ENCODE measurements at places on chromosomes 1 and 21.

DNA sequence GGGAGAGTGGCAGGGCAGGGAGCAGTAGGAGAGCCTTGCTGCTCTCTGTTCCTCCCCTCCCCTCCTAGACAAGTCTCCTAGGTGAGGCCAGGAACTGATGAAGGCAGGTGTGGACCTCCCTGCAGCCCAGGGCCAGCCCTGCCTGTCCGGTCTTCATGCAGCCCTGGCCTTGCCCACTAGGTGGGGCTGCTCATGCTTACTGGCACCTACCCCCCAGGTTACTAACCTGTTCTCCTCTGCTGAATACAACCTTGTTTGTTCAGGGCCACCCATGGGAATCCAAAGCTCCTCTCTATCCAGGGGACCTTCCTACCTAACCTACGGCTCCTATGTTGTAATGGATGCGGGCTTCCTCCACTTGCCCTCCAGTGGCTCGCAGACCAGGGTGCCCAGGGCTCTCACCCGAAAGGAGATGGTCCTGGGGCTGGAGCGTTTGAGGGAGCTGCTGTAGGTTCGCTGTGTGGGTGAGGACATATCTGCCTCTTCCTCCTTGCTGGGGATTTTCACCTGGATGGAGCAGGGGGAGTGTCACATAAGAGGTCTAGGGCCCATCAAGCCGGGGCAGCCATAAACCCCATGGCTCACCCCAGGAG lies 7.9 kb upstream of the TNNT2 start:
- no peak for DNase-seq

GRCh38 chr1:198904321-198904720 lies 265.5 kb downstream of the PTPRC start:
- DNase-seq: no peak

DNA sequence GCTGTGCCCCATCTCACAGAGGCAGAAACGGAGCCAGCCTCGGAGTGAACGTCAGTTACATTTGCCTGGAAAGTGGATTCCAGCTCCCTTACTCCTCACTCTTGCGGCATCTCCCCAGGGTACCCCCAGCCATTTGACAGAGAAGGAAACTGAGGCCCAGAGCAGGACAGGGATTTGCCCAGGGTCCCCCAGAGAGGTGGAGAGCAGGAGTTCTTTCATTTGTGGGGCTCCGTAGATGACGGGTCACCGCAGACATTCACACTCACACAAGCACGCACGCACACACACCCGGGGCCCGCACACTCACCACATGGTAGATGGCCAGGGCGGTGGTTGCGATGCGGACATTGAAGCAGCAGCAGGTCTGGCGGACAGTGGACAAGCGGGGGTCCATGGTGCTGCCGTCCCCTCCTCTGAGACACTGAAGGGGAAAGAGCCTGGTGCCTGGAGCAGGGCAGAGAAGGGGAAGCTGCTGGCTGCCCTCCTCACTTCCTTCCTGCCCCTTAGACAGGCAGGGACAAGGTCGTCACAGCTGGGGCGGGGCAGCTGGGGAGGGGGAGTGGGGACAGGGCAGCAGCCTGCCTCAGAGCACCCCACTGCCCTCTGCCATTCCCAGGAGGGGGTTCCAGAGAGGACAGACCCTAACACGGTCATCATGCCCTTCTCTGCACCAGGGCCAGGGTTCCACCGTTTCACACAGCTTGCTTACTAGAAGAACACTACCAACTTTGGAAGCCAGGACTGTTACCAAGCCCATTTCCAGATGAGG lies at the start of gene LAPTM5:
LAPTM5 (minus strand) TSS at position 423 of the 769 bp plus-strand sequence; CDS start at position 394, 29 bp downstream.
- DNase-seq: no peak

DNA sequence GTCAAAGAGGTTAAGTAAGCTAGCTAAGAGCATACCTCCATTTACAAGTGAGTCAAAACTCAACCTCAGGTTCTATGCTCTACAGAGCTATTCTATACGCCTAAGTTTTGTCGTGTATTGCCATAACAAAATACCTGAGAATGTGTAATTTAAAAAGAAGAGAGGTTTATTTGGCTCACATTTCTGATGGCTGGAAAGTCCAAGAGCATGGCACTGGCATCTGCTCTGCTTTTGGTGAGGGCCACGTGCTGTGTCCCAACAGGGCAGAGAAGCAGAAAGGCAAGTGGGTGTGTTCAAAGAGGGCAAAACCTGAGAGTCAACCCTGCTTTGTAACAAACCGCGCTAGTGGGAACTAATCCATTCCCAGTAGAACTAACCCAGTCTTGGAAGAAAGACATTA lies 60.9 kb upstream of the POU2F1 start:
- DNase-seq: no peak

DNA sequence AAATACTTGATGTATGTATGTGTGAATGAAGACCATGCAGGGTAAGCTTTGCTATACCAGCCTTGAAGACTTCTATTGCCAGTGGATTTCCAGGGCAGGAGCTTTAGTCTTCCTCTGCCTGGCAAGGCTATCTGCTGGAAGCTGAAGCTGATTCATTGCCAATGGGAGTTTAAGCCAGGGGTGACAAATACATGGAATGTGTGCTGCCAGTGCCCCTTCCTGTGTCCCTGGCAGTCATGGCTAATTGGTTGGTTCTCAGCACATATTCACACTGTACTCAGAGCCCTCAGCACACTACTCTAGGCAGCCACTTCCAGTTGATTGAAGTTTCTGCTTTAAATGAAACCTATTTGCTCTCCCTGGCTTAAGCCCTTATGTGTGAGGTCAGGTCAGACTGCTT lies 1.5 kb downstream of the ZSCAN20 start:
- no peak for DNase-seq

GRCh38 chr21:44083631-44084291 lies 23.4 kb upstream of the PWP2 start:
- DNase-seq: no peak

DNA sequence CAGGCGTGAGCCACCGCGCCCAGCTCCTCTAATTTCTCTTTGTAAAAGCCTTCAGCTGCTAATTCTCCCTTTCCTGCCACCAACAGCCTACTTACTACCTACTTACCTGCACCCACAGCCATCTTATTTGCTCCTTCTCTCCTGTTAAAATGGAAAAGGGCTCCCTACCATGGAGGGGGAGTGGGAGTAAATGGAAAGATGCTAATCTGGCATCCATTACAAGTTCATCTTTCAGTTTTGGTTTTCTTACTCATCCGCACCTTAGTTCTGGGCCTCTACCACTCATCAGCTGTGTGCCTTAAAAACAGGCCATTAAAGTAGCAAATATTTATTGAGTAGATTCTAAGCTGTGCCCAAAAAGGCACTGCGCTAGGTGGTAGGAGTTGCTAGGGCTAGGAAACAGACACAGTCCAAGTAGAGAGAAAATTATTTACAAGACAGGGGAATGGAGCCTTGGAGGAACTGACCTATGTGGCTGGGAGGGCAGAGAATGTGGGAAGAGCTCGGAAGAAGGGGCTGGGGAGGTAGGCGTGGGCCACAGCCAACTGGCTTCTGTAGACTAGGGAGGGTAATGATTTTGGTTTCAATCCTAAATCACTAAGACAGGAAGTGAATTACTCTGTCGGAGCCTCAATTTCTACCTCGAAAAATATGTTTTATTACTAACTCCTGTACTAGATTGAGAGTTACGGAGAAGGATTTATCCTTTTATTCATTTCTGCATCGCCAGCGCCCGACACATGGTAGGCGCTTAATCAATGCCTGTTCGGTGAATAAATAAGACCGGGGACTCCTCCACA lies 685 bp upstream of the DDI2 start:
- no peak for DNase-seq

GRCh38 chr1:193674292-193674944 lies 488.0 kb upstream of the B3GALT2 start:
- DNase-seq: no peak

DNA sequence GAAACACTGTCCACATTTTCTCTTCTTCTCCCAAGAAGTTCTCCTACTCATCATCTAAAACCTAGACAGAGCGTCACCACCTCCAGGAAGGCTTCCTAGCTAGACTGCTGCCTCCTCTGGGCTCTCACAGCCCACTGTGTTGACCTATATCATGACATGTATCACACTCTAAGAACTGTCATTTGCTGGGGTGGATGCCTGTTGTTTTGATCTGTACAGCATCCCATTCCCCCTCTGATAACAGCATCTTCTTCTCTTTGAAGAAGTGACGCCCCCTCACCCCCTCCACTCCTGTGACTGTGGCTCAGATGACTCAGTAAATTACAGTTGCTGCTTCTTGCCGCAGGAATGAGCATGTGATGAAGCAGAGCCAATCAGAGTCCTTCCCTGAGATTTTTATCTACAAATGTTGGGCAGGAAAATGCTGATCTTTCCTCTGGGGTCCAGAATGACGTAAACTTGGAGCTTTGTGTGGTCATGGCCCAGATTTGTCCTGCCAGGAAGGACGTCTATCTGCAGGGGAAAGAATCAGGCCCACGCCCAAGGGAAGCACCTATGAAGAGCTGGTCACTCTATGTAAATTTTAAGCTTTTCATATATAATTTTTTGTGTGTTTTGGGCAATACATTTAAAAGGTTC lies 28.0 kb upstream of the FOXO6 start:
- no peak for DNase-seq

All from hypothalamus (tissue), 51 donors.